NCI-H510A treated with DMSO at 0.1 percent for 48 hours (cell line): ENCODE measurements at places on chromosomes 2 and 18.

DNA sequence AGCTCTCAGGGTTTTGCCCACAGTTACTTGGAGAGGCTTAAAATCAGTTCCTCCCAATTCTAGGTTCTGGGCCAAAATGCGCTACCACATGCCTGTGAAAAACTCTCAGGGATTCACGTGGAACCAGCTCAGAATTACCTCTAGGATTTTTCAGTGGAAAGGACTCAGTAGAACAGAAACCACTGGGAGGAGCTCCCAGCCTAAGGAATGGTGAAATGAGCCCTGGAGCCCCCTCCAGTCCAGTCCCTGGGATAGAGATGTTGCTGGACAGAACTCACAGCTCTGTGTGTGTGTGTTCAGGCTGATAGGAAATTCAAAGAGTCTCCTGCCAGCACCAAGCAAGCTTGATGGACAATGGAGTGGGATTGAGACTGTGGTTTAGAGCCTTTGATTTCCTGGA lies 21.1 kb upstream of the SLC9A4 start:
- DNase-seq = no peak

DNA sequence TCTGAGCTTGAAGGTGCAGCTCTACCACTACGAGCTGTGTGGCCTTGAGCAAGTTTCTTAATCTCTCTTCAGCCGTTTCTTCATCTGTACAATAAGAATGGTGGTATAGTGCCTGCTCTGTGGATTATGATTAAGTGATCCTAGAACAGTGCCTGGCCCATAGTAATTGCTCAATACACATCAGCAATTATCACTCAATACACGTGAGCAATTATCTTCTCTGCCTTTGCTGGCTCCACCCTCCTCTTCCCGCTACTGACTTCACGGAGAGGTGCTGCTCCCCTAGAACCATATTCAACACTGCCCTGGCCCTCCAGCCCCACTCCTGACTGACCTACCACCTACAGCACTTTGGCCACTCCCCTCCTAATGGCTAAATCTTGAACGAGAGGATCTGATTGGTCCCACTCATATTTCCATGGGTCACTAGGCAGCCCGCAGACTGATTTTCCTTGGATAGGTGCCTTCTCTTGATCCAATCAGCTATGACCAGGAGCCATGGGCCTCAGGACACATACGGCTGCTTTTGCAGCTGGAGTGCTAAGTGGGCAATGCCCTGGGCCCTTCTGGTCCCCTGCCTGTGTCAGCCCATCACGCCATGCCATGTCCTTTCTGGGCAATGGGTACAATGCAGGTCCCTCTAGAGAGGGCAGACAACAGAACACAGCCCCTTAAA lies 77.5 kb downstream of the STPG4 start:
- no peak for DNase-seq

GRCh38 chr2:42249887-42250286 lies 80.7 kb downstream of the EML4 start:
- peak; percentile 95 for DNase-seq

GRCh38 chr2:208118918-208119317 lies 5.4 kb downstream of the CRYGD start:
- DNase-seq = no peak

DNA sequence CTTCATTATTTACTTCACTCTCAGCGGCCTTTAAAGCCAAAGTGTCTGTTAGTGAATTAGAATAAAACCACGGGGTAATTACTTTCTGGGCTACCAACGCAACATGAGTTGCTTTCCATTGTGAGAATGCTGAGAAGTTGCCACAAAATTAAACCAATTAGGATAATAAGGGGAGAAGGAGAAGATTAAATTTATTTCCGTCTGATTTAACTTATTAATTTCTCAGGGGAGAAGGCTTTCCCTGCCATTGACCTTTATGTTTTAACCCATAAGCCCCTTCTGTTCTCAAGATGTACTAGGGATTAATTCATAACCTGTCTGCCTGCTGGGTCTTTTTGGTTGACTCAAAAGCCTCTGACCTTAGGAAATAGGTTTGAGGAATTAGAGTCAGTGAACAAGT lies 42.3 kb upstream of the IGFBP5 start:
- DNase-seq = no peak
